ENCODE measurements at places on chromosomes 3 and 15.
A peak's percentile ranks its signal among the peaks of the same experiment; 100 is the strongest.

DNA sequence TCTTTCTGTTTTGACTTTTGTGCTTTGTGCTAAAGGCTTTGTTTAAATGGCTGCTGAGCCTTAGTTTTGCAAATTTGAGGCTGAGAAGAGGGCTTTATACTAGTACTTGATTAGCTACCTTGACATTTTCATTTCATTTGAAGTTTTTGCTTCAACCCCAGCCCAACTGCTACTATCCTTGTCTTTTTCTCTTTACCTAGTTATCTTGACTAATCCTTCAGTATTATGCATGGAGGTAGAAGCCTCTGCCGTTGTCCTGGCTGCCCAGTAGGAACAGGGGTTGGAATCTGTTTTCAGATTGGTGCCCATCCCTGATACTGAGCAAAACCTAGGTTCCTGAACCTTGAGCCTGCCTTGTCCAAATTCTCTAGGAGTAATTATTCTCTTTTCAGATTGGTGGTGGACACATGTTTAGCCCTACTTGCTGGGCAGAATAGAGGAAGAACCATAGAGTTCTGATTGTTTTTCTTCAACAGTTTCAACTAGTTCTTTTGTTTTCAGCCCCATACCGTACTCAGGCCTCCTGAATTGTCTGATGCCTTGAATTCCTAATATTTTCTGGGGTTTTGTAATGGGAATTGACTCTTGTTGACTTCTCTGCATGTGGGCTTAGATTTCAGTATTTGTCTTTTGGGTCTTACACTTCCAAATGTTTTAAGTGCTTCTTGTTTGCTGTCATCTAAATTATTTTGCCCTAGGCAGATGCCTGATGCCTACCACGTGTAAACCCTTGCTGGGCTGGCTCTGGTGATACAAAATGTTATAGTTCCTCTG lies 143.2 kb downstream of the DOCK3 start:
- no peak for DNase-seq

GRCh38 chr3:107387555-107387954 lies 10.3 kb downstream of the CCDC54 start:
- DNase-seq = no peak

DNA sequence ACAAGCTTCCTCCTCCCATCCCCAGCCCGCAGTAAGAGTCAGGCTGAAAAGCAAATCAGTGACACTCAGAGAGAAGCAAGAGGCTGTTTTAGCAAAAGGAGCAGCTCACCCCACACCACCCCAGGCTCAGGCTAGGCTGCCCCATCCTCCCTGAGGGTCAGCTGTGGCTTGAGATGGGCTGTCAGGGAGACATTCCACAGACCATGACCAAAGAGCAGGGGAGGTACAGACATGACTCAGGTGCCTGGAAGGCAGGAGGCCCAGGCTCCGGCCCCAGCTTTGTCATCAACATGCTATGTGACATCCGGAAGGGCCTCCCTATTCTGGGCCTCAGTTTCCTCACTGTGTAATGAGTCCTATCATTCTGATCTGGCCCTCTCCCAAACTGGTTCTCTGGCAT lies 24.7 kb downstream of the HCN4 start:
- DNase-seq = no peak

- DNase-seq = no peak
Measured at GRCh38 chr3:195162033-195162669, 108.8 kb downstream of the XXYLT1 start.

GRCh38 chr3:159776779-159777178 lies 211.9 kb upstream of the IL12A start:
- no peak for DNase-seq

GRCh38 chr3:98531622-98532274 lies at the start of gene GPR15:
Gene GPR15, plus strand, starts transcription at chr3:98531978. Its CDS starts 56 bp downstream, at chr3:98532034.
- DNase-seq = no peak

- DNase-seq = peak; percentile 42
Measured at GRCh38 chr3:10432156-10432845, 73.1 kb downstream of the ATP2B2 start.

DNA sequence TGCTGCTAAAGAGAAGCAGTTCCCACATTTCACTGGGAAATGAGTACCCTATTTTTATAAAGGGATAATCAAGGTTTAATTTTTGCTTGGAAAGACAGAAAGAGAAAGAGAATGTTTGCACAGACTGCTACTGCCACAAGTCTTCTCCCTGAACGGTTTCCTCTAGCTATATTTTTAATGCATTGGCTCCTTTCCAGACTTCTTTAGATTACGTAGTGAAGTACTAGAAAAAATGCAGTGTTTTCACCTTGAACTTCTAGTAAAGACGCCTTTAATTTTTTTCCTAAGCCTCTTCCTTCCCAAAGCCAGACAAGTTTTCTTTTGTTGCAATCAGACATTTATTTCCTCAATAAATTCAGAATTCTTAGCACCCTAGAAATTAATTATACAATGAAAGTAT lies 248.3 kb upstream of the CCDC54 start:
- no peak for DNase-seq

DNA sequence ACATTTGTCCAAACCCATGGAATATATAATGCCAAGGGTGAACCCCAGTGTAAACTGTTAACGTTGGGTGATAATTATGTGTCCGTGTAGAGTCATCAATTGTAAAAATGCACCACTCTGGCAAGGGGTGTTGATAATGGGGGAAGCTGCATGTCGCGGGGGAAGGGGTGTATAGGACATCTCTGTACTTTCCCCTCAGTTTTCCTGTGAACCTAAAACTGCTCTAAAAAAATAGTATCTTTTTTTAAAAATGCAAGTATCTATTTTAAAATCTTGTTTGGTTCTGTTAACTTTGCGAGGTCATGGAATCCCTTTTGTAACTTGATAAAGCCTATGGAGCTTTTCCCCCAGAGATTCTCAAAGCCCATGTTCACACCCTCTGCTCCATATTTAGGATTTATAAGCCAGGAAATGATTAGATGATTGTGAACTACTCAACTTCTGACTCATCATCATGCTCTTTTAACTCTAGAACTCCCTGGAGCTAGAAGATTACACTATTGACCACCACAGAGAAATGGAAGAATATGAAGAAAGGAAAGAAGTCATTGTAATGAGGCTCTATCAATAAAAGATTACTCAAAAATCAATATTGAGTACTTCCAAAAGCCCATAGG lies 56.1 kb upstream of the C3orf49 start:
- peak; percentile 20 for DNase-seq

GRCh38 chr15:52361975-52362494 lies 66.4 kb upstream of the MYO5C start:
- no peak for DNase-seq

DNA sequence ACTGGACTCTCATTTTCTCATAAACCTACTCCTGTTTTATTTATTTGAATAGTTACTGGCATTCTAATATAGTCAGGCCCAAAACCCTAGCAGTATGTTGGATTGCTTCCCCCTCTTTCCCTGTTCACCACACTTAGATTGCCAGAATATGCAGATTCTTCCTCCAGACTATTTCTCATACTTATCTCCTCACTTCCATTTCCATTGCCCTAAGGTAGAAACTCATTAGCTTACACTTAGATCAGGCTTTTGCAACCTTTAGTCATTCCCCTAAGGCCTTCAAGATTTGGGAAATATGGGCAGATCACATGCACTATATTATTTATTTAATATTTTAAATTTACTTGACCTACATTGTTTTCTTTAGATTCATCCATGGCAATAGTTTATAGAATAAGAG lies 98.9 kb downstream of the MEIS2 start:
- DNase-seq = no peak

GRCh38 chr15:70492240-70493177 lies 270.8 kb downstream of the UACA start:
- peak; percentile 84 for DNase-seq

DNA sequence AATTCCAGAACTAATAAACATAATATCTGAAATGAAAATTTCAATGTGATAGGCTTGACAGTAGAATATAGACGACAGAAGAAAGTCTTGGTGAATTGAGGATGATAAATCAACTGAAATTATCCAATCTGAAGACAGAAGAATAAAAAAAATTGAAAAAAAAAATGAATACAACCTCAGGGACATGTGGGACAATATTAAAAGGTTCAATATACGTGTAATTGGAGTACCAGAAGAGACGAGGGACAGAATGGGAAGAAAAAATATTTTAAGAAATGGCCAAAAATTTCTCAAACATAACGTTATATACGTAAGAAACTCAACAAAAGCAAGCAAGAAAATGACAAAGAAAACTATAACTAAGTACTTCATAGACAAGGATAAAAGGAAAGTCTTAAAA lies 43.3 kb upstream of the HCLS1 start:
- DNase-seq = no peak

DNA sequence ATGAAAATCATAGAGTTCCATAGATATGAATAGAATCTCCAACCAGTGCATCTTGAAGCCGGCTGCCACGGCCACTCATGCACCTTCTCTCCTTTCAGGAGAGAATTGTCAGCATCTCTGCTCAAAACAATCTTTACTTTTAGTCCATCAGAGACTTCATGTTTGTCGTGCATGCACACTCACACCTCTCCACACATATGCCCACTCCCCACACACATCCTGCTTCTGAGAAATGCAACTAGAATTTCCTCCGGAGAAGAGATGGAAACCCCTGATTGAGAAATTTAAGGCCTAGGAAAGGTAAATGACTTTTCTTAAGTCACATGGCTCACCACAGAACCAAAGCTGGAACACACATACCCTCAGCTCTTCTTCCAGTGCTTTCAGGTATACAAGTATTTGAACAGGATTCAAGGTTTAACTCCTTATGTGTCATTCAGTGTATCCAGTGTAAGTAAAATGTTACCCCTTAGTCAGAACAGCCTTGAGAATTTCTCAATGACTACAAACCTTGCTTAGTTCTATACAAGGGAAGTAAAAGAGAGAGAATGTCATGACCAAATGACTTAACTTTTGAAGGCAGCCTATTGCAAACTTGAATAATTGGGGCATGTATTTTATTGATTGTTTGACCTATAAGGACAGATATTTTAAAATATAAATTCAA lies 69.1 kb upstream of the TSEN2 start:
- DNase-seq = no peak

GRCh38 chr3:58799271-58799670 lies 132.7 kb upstream of the FAM3D start:
- no peak for DNase-seq

DNA sequence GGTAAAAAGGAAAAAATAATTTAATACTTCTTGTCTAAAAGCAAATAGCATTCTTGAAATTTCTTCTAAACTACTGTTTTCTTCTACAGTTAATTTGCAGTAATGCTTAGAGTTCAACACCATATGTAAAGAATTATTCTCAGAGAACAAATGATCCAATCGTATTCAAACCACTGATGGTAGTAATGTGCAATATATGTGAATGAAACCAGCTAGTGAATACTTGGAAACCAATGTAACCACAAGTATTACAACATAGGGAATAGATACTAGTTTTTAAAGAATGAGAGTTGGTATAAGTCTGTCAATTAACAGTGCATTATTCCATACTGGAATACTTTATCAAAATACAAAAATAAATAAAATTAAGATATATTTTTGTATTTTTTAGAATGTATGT lies 850.0 kb downstream of the DIPK2A start:
- DNase-seq = no peak

GRCh38 chr15:94526071-94526689 lies 294.8 kb downstream of the MCTP2 start:
- DNase-seq = peak; percentile 9

- DNase-seq = no peak
Measured at GRCh38 chr15:51270706-51271105, 67.7 kb downstream of the CYP19A1 start.

GRCh38 chr3:40920041-40920440 lies 279.3 kb upstream of the CTNNB1 start:
- DNase-seq = peak; percentile 31

- DNase-seq = no peak
Measured at GRCh38 chr3:103127098-103127630, 692.3 kb downstream of the ZPLD1 start.

DNA sequence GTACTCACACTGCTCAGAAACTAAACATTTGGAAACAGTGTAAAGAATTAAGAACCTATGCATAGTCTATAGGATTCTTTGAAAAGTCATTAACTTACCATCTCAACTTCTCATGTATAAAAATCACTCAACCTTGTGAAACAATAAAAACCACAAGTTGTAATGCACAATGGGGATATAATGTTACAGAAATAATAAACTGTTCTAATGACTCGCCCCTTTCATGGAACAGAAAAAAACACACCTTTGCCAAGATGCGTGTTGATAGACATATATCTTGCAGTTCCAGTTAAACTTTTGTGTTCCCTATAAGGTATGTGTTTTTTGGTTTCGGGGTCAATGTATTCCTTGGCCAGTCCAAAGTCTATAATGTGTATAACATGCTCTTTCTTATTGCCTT lies 50.8 kb upstream of the PPIB start:
- DNase-seq = no peak

DNA sequence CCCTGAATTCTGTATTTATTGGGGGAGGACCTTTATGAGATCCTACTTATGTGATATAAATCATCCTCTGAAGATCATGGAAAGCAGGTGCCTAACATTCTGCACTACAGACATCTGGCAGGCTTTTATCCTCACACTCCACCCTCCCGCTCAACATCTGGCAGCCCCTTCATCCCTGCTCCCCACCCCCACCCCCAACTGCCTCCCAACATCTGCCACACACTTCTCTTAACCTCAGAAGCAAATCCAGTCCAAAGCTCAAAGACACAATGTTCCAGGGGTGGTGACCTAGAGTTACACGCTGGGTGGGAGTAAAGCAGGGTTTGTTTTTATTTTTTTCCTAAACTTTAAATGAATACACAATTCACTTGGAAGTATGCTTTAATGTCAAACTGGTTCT lies 184.5 kb upstream of the ATP11B start:
- DNase-seq = no peak

DNA sequence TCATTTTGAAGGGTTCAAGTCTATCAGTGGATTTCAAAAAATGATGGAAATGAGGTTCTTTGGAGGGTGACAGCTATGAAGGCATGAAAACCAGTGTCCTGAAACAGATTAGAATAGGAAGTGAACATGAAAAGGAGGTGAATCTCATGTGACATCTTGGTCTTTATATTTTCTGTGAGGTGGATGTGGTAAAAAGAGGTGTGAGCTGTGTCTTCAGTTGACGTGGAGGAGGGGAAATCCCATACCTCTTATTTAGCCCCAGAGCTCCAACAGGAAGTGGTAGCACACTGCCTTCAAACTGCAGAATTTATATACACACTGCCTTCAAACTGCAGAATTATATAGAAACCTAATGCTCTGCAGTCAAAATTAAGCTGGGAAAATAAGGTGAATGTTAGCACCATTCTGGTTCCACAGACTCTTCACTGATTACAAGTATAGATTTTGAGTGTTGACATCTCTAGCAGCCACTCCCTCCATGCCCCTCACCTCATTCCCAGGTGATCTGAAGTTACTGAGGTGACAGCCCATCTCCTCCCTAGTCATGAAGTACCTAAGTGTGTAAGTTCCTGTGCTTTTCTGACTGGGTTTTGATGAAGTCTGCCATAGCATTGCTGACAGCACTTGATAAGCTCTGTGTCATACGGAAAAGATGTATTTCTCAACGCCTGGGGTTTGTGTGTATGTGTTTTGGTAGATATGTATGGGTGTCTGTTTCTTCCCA lies 2.7 kb downstream of the RAB8B start:
- DNase-seq = no peak

Measured in RWPE1 (cell line).